Stimulated activated CD4-positive, alpha-beta T cell treated with anti-CD3 and anti-CD28 coated beads, Interleukin-1b, Interleukin-23, amount 100 ng/mL, for 24 hours (primary cell): ENCODE measurements at places on chromosomes 7 and 10.
A peak's percentile ranks its signal among the peaks of the same experiment; 100 is the strongest.

- DNase-seq, result no peak
Observed at GRCh38 chr7:133543657-133544056, 290.8 kb downstream of the EXOC4 start.

DNA sequence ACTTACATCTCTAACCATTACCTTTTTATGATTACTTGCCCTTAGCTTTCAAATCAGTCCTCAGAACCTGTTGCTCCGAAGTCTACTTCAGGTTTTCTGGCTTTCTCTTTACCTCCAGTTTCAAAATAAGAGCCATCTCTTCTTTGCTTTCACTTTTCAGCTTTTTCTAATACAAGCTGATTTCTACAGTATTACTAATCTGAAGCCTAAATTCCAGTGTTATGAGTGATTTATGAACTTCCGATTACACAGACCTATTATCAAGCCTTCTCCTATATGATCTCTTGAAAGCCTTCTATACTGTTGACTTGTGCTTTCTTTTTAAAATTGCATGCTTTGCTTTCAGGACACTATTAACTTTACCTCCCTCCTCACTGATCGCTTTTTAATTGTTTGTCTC, 1307.8 kb upstream of the CELF2 start:
- DNase-seq, result no peak

GRCh38 chr10:71589617-71590551, 129.7 kb downstream of the C10orf105 start:
- no peak for DNase-seq

GRCh38 chr7:116446212-116446855, 53.2 kb upstream of the CAV2 start:
- DNase-seq, result no peak

- DNase-seq, result no peak
Observed at GRCh38 chr7:126635545-126635944, 617.2 kb downstream of the GRM8 start.

GRCh38 chr7:134140889-134141867, 14.0 kb downstream of the LRGUK start:
- peak; percentile 20 for DNase-seq

GRCh38 chr7:117110480-117111315, 157.4 kb downstream of the ST7 start:
- DNase-seq, result peak; percentile 25

DNA sequence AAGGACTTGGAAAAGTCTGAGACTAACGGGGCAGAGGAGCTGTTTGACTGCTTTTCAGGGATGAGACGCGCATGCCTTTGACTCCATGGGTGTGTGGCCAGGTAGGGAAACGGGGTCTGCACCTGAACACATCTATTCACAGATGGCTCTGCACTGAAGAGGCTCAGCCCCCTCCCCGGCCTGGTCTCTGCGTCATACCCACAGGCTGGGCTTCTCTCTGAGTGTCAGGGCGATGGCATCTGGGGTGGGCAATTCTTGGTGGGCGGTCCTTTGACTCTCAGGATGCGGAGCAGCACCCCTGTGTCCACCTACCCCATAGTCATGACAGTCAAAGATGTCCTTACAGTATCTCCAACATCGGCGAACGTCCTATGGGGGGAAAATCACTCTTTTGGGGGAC, 23.0 kb downstream of the PFKP start:
- no peak for DNase-seq

DNA sequence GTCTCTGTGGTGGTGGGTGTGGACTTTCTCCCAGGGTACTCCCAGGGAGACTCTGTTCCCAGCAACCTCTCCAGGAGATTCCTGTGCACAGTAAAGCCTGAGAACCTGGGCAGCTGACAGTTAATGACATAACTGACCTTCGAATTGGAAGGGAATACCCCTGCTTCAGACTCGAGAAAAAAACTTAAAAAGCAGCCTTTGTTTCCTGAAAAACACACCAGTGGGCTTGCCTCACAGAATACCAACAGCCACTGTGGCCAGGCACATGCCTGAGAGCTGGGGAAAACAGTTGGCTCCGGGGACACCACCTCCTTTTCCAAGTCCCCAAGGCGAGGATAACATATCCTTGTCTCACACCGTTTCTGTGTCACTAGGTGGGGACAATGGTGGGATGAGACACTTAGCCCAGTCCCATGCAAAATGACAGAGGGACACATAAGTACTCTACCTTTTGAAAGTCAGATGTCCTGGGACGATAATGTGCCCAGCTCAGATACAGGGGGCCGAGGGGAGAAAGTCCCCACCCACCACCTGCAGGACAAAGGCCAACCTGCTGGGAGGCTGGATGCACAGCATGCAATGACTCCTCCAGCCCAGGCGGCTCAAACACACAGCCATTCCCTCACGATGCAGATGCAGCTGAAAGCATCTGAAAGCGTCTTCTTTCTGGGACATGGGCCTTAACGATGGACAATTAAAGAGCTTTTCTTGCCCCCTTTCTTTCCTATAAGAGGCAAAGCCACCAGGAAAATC, 65.6 kb downstream of the HIPK2 start:
- DNase-seq, result no peak

DNA sequence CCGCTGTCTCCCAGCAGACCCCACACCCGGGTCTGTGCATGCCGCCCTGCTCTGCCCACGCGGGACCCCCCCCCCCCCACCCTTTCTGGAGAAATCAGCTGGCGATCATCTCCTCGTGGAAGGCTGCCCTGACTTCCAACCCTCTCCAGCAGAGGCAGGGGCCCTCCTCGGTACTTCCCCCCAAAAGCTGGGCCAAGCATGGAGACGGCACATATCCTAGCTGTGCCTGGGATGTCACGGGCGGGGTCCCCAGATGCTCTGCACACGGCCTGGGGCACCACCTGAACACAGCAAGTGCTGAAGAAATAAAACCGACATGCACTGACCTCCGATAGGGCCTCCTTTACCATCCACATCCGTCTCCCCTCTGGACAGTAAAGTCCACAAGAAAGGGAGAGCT, 96.0 kb downstream of the DIP2C start:
- DNase-seq, result no peak
